ENCODE measurements at places on chromosomes 2 and 18.
A peak's percentile ranks its signal among the peaks of the same experiment; 100 is the strongest.

- no peak for DNase-seq
These were observed 1.3 kb upstream of the ANTXR1 start for GRCh38 chr2:69011611-69012157.

GRCh38 chr2:176637486-176638166 is 368.4 kb downstream of the MTX2 start:
- DNase-seq: no peak

DNA sequence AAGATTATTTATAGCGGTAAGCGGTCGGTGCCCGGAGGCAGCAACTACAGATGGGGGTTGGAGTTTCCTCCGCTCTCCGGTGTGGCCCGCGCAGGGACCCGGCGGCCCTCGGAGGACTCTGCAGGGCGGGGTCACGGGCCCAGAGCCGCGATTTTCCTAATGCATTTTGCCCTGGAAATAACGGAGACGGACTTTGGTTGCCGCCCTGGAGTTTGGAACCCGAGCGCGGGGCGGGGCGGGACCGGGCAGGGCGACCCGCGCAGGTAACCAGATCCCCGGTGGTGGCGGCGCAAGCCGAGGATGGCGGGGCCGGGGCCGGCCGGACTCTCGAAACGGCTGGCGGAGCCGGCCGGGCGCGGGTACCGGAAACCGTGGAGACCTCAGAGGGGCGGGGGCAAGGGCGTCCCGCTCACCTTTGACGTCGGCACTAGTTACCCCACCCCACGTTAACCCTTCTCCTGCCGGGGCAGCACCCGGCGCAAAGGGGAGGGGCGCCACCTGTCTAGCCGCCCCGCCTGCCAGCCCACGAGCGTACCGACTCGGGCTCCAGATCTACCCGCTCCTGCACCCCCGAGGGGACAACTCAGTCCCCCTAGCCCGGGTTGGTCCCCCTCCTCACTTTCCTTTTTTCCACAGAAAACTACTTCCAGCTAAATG is 2.9 kb downstream of the CYP26B1 start:
- DNase-seq: no peak

GRCh38 chr18:50162486-50163304 is 32.3 kb downstream of the MYO5B start:
- no peak for DNase-seq

DNA sequence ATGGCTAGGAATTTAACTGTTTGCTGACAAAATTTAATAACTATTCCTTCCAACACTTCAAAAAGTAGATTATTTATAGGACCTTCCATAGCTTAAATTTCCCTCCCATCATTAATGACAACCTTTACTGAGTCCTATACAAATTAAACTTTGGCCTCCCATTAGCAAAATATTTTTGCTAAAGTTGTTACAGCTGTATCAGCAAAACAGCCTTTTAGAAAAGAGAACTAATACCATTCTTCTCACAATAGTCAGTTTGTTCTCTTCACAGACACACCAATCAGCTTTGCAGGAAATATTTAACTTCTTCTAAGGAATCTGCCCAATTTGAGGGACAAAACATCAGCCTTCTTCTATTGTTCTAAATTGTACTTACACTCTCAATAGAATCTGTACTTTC is 12.0 kb upstream of the GCFC2 start:
- no peak for DNase-seq

DNA sequence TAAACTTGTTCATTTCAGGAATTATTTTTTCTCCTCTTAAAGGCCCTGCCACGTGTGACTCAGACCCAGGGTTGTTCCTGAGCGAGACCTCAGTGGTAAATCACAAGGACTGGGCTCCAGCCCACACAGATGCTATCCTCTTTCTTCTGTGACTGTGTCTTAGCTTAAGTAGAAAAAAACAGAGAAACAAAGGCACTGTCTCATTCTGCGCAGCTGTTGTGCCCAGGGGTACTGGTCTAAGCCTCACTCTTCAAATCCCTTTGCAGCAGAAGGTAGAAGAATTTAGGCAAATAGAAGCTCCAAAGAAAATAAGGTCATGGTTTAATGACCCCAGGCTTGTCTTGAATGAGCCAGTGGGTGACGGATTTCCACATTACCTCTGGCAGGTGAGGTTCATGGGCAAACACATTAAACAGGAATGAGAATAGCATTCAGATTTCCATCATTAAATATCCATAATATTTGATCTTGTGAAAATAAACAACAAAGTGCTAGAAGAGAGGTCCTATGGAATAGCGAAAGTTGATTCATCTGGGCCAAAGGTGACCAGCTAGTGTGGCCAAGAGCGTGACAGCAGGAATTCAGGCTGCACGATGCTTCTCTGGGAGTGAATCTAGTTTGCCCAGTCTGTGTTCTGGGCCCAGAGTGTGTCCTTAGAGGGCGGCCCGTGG is 63.3 kb downstream of the LIPG start:
- DNase-seq: no peak

DNA sequence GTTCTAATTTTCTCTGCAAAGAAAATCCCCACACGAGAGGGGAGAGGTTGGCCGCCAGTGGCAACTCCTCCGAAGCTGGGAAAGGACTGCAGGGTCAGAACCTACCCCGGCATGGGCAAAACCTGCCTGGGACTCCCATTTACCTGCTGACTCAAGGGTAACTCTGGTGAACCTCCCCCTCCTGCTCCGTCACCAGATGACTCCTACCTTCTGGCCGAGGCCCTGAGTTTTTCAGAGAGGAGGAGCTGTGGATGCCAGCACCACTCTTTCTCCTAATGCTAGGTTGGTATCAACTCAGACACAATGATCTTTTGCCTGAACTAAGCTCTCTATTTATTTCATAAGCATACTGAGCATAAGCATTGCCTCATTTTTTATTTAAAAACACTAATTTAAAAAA is 96.6 kb downstream of the ALPK2 start:
- no peak for DNase-seq

- no peak for DNase-seq
These were observed 320.6 kb downstream of the ZNF516 start for GRCh38 chr18:76174451-76174850.

DNA sequence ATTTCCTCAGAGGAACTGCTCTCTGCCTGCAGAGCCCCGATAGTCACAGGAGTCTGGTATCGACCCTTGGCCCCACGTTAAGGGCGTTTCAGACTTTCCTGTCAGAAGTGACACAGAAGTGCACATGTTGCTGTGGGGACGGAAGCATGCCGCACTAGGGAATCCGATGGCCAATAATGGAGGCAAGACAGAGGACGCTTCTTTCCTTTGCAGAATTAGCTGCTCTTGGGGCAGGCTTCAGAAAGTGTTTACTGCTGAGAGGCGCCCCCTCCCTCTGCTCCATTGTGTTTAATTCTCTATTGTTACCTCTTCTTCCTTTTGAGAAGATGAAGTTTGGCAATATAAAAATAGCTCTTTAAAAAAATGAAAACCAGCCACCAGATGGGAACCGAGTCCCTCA is 118.6 kb upstream of the EML6 start:
- no peak for DNase-seq

DNA sequence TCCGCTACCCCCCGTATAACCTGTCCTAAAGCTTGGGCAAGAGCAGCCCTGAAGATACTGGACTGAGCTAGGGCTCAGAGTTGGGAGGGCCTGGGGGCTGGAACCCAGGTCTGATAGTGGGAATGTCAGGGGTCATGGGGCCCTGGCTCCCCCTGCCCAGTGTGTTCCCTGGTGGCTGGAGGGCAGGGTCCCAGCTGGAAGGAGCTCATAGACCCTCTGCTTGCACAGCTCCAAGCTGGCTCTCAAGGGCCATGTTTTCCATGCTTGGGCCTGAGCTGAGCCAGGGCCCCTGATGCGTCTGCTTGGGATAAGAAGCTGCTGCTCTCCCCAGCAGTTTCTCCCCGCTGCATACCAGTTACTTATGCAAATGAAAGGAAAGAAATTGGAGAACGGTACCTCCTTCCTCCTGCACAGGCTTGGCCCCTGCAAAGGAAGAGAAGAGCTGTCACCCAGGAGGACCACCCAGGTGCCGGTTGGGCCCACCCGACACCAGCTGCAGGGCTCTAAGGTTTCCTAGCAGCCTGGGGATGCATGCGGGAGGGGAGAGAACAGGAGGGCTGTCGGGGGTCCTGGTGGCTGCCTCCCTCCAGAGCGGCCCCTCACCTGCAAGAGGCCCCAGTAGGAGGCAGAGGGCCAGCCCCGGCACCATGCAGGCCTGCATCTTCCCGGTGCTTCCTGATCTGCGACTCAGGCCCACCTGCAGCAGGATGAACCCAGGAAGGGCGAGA is 628 bp downstream of the OTOS start:
- no peak for DNase-seq

DNA sequence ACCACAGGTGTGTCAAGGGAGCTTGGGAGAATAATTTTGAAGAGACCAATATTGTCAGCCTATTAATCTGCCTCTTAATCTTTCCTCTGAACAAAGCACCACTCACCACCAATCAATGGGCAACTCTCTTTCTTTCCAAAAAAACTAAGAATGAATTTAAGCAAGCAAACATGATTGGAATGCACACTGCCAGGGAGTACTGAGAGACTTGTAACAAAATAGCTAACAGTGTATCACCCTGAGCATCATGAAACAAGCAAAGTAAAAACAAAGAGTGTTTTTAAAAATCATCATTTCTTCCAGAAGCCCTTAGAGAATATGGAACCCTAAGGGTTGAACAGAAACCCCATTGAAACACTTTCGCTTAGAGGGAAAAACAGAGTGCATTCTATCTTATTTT is 299.7 kb downstream of the DSEL start:
- no peak for DNase-seq

GRCh38 chr2:107817378-107817777 is 9.3 kb upstream of the RGPD4 start:
- no peak for DNase-seq

GRCh38 chr18:55106466-55106865 is 147.2 kb upstream of the CCDC68 start:
- DNase-seq: no peak

GRCh38 chr2:240166191-240166590 is 25.7 kb upstream of the OTOS start:
- no peak for DNase-seq

DNA sequence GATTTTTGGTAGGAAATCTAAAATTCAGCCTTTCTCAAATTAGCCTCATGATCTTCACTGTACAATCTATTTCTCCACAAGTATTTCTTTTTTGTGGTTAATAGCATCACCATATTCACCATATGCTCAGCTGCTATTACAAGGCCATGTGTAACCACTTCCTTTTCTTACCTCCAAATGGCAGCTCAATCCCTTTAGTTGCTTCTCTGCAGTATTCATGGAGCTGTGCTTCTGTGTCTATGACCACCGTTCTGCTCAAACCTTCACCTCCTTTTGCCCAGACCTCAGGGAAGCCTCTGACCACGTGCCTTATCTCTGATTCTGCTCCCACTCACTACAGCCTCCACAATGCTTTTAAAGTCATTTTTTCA is 126.7 kb upstream of the TMEM200C start:
- DNase-seq: no peak

DNA sequence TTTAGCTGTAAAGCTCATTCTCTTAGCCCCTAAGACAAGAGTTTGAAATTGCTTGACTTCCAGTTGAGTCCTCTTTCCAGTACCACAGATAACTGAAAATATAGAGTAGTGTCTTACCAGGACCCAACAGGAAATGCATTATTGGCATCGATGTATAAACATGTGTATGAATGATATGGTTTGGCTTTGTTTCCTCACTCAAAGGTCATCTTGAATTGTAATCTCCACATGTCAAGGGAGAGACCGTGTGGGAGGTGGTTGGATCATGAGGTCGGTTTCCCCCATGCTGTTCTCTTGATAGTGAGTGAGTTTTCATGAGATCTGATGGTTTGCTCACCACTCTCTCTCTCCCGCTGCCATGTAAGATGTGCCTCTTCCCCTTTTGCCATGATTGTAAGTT is 745.0 kb downstream of the TMEM182 start:
- no peak for DNase-seq

DNA sequence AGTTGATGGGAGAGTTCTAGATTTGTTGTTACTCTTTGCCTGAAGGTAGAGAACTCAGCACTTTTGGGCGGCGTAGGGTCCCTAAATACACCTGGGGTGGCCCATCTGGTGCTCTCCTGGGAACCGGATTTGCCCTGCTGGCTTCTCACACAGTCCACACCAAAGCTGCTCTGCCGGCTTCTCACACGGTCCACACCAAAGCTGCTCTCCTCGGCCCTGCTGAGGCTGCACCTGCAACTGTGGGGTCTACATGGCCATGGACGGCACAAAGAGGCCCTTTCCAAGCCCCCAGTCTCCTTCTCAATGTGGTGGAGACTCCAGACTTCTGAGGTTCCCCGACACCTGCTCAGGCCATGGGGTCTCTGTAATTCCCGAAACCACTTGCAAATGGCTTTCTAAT is 124.8 kb upstream of the GPC1 start:
- DNase-seq: no peak

GRCh38 chr2:3195641-3196476 is 181.8 kb downstream of the EIPR1 start:
- no peak for DNase-seq

DNA sequence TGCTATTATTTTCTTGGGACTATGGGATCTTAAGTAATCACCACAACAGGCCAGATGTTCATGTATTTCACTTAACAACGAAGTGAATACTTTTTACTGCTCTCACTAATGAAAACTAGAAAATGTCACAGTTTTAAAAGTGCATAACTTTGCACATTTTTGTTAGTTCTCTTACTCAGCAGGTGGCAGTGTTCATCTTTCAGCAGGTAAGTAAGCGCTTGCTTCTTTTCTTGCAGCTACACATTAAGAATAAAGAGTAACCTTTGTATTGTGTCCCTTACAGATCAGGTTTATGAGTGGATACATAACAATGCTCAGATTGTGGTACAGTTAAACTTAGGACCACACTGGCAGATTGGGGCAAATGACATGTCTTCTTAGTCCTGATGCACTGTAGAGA is 61.0 kb downstream of the DAW1 start:
- no peak for DNase-seq

GRCh38 chr2:96203130-96204028 is 5.2 kb downstream of the STARD7 start:
- no peak for DNase-seq

GRCh38 chr18:11002796-11003195 is 146.6 kb downstream of the PIEZO2 start:
- DNase-seq: no peak

- DNase-seq: no peak
These were observed 458 bp downstream of the HYCC2 start for GRCh38 chr2:201070948-201071478.

DNA sequence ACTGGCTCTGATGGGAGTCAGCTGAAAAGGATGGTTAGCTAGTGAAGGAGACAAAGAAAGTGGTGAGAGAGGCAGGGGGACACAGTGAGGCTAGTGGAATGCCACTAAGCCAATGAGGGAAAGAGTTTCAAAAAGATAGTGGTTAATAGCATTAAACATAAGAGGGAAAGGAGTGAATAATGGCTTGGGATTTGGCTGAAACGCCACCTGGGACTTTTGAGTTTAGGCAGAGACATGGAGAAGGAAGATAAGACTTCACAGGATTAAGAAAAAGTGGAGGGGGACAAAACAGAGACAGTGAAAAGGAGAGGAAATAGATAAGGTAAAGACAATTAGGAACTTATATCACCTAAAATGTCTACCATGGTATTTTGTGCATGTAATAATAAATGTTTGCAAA is 6.9 kb downstream of the CD28 start:
- DNase-seq: peak; percentile 42

GRCh38 chr2:71833272-71833671 is 314.4 kb downstream of the CYP26B1 start:
- no peak for DNase-seq
